Right forelimb (tissue), 1 donor: ENCODE measurements at places on chromosomes 7 and 10.

- no peak for DNase-seq
Measured at GRCh38 chr10:31099664-31100063, 68.0 kb upstream of the ZNF438 start.

GRCh38 chr7:82528577-82529310 lies 85.2 kb upstream of the CACNA2D1 start:
- no peak for DNase-seq

GRCh38 chr10:104329735-104330134 lies 8.5 kb downstream of the ITPRIP start:
- peak; percentile 36 for DNase-seq

DNA sequence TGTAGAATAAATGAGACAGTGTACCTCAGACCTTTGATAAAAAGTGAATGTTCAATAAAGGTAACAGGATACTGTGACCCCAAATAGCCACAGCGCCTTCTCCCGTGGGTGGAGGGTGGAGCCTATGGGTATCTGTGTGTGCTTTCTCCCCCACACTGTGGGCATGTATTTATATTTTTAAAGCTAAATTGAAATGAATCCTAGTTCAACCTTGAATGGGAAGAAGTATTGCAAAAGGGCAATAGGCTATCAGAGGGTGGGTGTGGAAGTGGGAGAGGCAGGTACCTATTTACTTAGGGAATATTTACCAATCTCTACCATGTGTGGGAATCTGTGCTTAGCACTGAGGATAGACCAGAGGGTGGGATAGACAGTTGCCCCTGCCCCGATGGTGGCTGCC lies 68.9 kb downstream of the PFKFB3 start:
- no peak for DNase-seq

DNA sequence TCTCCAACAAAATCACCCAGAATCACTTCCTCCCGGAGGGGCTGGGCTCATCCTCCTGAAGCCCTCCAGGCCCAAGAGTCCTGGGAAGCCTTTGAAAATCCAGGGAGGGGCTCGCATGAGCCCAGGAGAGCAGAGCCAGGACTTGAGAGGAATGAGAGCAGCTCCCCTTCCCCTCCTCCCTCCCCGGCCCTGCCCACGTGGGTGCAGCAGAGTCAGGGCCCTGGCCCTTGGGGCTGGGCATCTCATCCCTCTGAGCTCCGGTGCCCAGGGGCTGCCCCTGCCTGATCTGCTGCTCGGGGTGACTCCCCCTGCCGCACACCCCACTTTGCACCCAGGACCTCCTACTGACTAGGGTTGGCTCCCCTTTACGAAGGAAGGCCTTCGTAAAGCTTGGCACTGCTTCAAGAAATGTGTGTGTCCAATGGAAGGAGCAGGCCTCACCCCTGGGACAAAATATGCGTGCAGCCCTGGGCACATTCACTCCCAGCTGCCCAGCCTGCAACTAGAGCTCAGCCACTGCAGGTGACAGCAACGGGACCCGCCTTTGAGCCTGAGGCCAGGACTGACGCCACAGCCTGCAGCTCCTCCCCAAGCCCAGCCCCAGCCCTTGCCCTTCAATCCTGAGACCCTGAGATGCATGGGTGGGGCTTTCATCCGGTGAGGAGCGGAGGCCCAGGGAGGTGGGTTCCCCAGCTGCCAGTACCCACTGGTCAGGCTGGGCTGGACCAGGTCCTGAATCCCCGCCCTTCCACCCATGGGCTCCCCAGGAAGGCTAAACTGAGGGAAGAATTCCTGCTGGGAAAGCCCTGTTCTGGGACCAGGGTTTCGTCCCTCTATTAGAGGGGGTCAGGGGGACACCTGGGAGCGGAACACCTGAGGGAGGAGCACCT lies 21.8 kb downstream of the PWWP2B start:
- no peak for DNase-seq

GRCh38 chr10:8102708-8103401 lies 48.4 kb downstream of the GATA3 start:
- DNase-seq, result no peak

DNA sequence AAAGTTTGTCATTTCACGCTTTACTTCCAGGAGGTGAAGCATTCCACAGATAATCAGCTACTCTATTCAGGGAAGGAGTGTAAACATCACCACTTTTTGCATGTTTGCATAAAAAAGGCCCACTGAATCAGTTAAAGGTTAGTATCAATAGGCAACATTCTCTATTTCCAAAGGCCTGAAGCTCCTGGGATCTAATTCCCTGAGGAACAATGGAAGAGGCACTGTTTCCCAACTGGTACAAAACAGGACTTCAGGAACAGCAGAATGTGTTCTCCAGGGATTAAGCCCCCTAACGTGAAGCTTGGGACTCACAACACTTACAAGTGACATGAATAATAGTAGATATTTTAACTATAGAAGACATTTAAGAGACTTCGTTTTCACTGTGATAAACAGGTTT lies 6.1 kb downstream of the LRRN3 start:
- DNase-seq, result no peak

DNA sequence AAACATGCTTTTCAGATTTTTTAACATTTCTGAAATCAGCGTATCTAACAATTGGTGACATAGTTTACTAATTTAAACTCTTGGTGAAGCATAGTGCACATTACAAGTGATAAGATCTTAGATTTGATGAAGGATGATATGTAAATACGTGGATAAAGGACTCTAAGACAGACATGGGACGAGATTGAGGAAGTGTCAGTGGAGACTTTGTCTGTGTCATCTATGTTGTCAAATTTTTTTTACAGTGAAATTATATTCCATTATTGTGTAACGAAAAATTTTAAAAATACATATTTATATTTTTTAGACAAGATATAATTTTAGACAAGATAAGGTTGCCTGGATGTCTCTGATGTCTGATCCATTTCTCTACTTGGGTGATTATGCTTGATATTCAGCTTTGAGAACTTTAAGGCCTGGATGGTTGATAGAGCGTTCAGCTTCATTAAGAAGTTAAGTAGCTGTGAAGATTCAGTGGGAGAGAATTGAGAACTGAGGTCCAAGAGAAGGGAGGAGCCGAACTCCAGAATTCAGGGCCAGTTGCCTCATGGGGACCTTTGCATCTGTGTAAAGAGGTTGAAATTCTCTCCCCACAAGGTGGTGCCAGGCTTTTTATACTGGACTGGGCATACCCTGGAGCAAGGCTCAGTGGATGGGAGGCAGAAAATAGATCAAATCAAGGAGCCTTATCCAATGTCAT lies 62.7 kb downstream of the KAT6B start:
- DNase-seq, result no peak

GRCh38 chr10:12934777-12935176 lies 66.7 kb downstream of the CCDC3 start:
- no peak for DNase-seq

- no peak for DNase-seq
Measured at GRCh38 chr7:66013938-66014337, 31.9 kb upstream of the GUSB start.

DNA sequence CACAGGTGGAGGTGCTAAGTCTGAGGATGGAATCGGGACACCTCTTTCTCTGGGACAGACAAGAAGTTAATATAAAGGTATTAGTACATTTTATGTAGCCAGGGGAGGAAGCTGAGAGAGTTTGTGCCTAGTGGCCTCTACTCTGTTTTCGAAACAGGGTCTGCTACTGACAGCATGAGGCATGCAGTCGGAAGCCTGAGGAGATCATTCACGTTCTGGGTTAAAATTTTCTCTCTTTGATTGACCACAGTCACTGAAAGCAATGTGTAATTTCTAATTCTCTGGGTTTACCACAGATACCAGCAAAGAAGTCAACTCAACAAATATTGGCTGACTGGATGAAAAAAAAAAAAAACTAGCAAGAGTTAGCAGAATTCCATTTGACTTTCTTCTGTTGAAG lies 53.3 kb upstream of the KCTD7 start:
- no peak for DNase-seq

- DNase-seq, result peak; percentile 80
Measured at GRCh38 chr7:155205368-155206317, 92.0 kb upstream of the INSIG1 start.

GRCh38 chr10:125035136-125035535 lies 93.2 kb downstream of the ZRANB1 start:
- no peak for DNase-seq

- no peak for DNase-seq
Measured at GRCh38 chr7:94417306-94417705, 22.6 kb downstream of the COL1A2 start.

GRCh38 chr7:151243408-151244195 lies 4.9 kb downstream of the SMARCD3 start:
- peak; percentile 52 for DNase-seq

DNA sequence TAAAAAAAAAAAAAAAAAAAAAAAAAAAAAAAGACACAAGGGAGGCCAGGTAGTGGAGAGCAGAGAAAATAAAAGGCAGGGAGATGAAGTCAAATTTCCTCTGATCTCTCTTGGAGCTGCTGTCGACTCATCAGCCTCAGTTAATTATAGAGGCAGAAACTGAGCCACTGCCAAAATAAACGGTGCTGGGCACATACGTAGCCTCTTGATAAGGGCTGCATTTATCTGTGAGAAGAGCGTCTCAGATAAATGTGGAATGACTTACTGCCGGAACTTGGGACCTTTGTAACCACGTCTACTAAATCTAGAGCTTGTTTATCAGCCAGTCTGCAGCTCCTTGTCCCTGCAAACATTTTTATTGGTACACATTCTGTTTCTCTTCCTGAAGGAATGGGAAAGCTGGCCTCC lies 162.3 kb downstream of the BAMBI start:
- no peak for DNase-seq

- DNase-seq, result no peak
Measured at GRCh38 chr7:103432712-103433111, 13.3 kb downstream of the SLC26A5 start.

- no peak for DNase-seq
Measured at GRCh38 chr7:122550545-122550944, 148.4 kb downstream of the RNF133 start.

DNA sequence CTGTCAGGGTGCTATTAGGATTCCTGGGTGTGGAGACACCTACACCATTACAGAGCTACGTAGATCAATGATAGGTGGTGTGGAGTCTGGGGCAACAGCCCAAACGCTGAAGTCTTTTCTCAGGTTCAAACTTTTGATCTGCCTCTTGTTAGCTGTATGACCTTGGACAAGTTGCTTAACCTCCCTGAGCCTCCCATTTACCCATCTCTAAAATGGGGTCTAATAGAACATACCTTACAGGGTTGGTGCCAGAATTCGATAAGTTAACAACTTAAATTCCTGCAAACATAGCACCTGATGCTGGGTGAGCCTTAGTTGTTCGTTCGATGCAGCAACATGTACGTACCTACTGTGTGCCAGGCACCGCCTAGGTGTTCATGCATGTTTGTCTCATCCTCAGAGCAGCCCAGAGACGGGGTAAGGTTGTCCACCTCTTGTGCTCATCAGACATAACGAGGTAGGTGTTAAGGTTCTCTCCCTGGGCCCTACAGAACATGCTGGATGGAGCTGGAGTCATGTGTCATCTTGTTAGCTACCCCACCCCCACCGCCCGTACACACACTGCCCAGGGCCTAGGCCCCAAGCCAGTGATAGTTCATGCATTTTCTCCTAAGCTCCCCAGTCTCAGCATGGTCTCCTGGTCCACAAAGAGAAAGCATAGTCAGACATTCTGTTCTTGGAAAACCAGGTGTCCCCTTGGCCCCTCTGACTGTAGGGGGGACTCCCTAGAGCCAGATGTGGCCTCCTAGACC lies 41.0 kb upstream of the SLC29A3 start:
- DNase-seq, result no peak

- no peak for DNase-seq
Measured at GRCh38 chr10:78969719-78970118, 99.0 kb upstream of the ZMIZ1 start.

GRCh38 chr10:127968659-127969058 lies 61.8 kb downstream of the PTPRE start:
- DNase-seq, result no peak

GRCh38 chr7:2812114-2812487 lies 32.0 kb downstream of the GNA12 start:
- DNase-seq, result no peak

- DNase-seq, result no peak
Measured at GRCh38 chr10:119688033-119688508, 36.9 kb downstream of the BAG3 start.

DNA sequence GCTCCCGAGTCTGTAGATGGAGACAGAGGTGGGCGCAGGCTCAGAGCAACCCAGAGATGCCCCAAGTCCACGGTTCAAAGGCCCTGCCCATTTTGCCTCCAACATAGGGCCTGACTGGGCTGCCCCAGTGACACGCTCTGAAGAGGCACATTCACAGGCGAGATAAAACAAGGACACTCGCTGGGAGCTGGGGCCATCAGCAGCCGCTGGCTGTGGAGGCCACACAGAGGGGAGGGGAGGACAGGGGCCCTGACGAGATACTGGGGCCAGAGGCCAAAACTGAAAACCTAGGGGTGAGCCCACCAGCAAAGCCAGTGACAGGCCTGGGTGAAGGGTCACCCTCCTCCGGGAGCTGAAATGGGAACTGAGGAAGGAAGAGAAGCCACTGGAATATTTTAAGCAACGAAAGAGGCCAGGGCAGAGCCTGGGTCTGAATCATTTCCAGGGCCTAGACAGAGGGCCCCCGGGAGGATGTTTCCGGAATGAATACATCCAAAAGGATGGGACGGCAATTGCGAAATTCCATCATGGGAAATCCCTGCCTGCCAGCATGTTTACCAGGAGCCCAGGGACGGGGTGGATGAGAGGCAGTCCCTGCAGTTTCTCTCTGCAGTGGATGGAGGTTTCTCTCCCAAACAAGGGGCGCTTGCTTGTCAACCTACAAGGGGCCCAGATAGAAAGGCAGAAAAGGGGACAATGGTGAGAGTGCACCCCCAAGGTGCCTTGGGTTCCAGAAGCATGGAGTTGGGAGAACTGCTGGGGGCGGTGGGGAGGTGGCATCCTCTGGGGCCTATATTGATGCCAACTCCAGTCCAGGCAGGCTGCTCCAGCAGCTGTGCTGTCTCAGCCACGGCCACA lies 29.0 kb upstream of the HSPA12A start:
- DNase-seq, result no peak

DNA sequence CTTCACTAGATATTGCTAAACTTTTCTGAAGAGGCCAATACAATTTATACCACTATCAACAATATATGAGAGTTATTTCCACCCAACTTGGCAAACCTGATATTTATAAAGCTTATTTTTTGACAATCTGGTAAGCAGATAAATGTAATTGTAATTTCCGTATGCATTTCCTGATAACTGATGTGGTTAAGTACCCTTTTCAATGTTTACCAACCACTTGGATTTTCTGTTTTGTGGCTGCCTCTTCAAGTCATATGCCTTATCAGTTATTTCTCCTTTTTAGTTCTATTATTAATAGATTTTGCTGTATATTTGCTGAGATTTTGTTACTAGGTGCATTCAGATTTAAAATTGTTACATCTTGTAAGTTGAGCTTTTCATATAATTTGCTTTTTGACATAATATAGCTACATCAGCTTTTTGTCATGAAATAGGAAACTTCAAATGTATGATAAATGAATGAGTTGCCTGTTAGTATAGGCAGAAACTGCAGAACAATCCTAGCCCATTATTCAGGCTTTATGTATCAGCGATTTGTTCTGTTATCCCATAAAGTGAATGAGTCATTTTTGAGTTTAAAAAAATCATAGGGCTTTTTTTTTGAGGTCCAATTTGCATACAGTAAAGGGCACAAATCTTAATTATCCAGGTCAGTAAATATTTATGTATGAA lies 11.5 kb downstream of the SGPL1 start:
- DNase-seq, result no peak
